ENCODE measurements at places on chromosomes 6 and 20. TPM values are rescaled to one million over a fixed set of nuclear protein-coding genes. Genes with fewer than 3 reads are reported as not detected.
A peak's percentile ranks its signal among the peaks of the same experiment; 100 is the strongest.

DNA sequence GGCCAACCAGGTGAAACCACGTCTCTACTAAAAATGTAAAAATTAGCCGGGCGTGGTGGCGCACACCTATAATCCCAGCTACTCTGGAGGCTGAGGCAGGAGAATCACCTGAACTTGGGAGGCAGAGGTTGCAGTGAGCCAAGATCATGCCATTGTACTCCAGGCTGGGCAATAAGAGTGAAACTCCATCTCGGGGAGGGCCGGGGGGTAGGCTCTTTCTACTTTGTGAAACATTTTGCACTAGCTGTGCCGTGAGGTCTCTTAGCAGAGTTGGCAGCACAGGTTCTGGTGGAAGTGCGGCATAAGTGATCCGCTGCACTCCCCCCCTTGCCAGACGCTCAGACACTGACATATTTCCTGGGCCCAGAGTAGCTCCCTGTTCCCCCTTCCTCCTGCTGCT lies 24.5 kb downstream of the PSMG4 start:
- no peak for DNase-seq

DNA sequence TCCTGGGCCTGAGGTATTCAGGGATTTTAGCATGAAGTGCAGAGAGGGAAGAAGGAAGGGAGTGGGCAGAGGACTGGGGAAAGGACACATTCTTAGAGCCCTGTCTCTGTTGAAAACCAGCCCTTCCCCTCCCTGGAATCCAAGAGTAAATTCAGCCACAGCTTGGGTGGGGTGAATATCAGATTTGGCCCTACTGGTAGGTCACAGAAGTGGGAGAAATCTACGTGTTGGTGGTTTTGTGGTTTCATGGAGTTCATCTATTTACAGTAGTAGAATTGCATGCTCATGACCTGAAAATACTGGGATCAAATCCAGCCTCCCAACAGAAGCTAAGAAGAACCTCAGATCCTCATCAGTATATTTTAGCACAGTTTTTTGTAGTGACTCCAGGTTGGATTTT lies 404.4 kb downstream of the BMP2 start:
- DNase-seq: no peak

- DNase-seq: peak; percentile 73
These were observed 9.7 kb upstream of the ATXN1 start for GRCh38 chr6:16770701-16771569.

GRCh38 chr6:31729515-31729978 lies 448 bp upstream of the DDAH2 start:
- DNase-seq: peak; percentile 94

DNA sequence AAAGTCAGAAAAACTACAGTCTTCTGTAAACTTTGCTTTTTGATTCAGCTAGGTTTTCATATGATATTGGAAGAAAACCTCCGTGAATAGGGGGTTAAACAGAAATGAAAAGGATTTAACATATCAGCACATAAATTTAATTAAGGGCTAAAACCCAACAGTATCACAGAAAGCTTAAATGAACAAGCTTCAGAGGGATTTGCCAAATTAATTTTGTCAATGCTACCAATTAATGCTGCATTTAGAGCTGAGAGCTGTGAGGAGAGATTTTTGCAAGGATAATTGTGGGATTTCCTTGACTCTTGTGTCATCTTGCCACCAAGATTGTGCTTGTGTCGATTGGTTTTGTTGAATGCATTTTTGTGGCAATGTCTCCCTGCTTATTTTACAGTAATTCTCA lies 379.9 kb downstream of the CD109 start:
- no peak for DNase-seq

DNA sequence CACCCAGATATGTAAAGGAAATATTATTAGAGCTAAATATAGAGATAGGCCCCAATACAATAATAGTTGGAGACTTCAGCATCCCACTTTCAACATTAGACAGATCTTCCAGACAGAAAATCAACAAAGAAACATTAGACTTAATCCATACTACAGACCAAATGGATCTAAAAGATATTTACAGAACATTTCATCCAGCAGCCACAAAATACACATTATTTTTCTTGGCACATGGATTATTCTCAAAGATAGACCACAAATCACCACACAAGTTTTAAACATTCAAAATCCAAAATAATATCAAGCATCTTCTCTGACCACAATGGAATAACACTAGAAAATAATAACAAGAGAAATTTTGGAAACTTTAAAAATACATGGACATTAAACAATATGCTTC lies 1159.1 kb upstream of the CITED2 start:
- DNase-seq: no peak

DNA sequence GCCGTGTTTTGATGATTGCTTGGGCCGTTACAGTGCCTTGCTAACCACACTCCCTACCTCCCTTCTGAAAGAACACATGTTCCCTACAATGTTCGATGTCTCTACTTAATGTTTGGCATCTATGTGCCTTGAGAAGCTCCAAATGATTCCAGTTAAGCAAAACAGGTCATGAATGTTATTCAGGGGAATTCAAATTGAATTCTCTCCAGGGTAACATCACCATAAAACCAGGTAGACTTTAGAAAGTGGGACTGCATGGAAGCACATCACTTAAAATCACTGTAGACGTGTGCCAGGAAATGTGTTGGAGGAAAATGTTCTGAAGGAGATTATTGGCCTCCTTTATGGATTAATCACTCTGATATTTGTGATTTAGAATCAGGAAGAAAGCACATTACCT lies 128.1 kb downstream of the ADAT2 start:
- no peak for DNase-seq

- no peak for DNase-seq
These were observed 410.2 kb downstream of the MEI4 start for GRCh38 chr6:78062993-78063392.

MYMX gene
- 0.21 TPM for polyA plus RNA-seq

PRR18 gene
- 0.33 TPM for polyA plus RNA-seq

WFDC10B gene
- 1.5 TPM for polyA plus RNA-seq

MAFB gene
- polyA plus RNA-seq: 161 TPM

All from lung (tissue), 17 donors.